Upper lobe of left lung (tissue), 6 donors: ENCODE measurements at places on chromosomes 2 and 18.

- H3K27ac ChIP-seq: no peak overlapping the region
- H3K4me3 ChIP-seq: no peak overlapping the region
These were observed 253.8 kb downstream of the FBXO15 start for GRCh38 chr18:73893880-73894279.

- H3K36me3 ChIP-seq: peaks cover 11% of the 10 kb centered on the region
- no peak for DNase-seq
- H3K4me1 ChIP-seq: no peaks in the 10 kb centered on the region
These were observed 39.6 kb downstream of the MBD2 start for GRCh38 chr18:54184836-54185235.

DNA sequence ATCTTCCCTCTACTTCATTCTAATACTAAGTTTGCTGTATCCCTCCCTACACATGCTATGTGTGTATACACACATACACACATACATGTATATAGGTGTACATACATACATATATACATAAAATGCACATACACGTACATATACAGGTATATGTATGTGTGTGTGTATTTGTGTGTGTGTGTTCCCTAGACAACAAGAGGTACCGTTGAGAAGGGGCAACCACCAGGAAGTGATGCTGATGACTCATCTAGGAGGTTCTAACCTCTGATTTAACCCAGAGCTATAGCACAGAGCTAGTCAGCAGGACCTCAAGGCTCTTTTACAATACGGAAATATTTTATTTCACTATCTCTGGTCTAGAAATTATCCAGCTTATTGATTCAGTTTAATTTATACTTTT is 139.2 kb downstream of the LAMA3 start:
- H3K4me1 ChIP-seq: peaks cover 6% of the 10 kb centered on the region
- no peaks in the 10 kb centered on the region for H3K36me3 ChIP-seq
- DNase-seq: no peak
- no peak overlapping the region for H3K4me3 ChIP-seq
- no peak overlapping the region for H3K27ac ChIP-seq

- H3K27ac ChIP-seq: no peak overlapping the region
- no peaks in the 10 kb centered on the region for H3K36me3 ChIP-seq
- no peak for DNase-seq
- H3K4me1 ChIP-seq: no peaks in the 10 kb centered on the region
- H3K4me3 ChIP-seq: no peak overlapping the region
- no peaks in the 10 kb centered on the region for H3K27me3 ChIP-seq
These were observed 60.3 kb upstream of the PEX13 start for GRCh38 chr2:60957224-60957623.

DNA sequence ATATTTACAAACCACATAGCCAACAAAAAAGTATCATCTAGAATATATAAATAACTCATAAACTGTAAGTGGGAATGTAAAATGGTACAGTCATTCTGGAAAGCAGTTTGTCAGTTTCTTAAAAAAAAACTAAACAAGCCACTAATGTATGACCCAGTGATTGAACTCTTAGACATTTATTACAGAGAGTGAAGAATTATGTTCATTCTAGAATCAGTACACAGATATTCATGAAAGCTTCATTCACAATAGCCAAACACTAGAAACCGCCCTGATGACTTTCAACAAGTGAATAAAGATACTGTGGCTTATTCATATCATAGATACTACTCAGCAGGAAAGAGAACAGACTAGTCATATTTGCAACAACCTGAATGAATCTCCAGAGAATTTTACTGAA is 1541.5 kb downstream of the LRP1B start:
- H3K27me3 ChIP-seq: no peaks in the 10 kb centered on the region
- H3K4me3 ChIP-seq: no peak overlapping the region
- no peaks in the 10 kb centered on the region for H3K4me1 ChIP-seq
- DNase-seq: no peak
- H3K36me3 ChIP-seq: no peaks in the 10 kb centered on the region

DNA sequence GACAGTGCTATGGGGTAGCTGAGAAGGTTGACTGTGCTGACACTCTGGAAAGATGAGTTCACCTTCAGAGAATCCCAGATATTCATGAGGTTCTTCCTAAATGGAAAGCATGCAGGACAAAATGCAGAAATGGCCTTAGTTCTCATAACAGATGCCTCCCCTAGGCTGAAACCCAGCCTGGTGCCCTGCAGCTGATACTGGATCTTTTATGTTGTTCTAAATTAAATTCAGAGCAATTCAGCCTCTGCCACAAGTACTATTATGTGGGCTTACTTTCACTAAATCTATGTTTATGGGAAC is 172.0 kb upstream of the SERPINE2 start:
- no peak overlapping the region for H3K27ac ChIP-seq
- H3K36me3 ChIP-seq: no peaks in the 10 kb centered on the region
- H3K4me3 ChIP-seq: no peak overlapping the region
- H3K4me1 ChIP-seq: no peaks in the 10 kb centered on the region
- no peak for DNase-seq

DNA sequence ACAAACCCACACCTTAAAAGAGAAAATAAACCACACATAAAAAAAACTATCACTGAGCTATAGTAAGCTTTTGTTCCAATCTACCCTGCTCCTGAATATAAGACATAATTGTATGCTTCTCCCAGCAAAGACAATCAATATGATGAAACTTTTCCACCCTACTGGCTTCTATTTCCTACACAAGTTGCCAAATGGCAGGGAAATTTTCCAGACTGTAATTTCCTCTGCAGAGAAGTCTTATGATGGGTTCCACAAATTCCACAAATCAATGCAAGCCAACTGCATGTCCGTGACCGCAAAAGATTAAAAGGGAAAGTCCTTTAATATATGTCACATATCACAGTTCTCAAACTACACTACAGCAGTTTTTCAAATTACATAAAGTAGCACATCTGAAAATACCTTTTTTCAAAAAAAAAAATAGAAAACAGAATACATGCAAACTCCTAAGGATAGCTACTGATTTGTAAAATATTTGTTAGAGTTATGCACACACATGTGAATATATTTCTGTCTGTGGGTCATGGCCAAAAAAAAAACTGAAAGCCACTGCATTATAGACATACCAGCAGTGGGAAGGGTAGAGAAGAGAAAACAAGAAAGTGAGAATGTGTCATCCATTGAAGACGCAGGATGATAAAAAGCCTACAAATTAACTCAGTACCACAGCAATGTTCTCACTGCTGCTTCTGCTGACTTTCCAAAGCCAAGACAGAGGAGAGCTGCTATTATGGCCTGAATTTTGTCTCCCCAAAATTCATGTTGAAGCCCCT is 61.4 kb downstream of the RPL31 start:
- no peaks in the 10 kb centered on the region for H3K27me3 ChIP-seq
- no peak overlapping the region for H3K27ac ChIP-seq
- no peak overlapping the region for H3K4me3 ChIP-seq
- no peak for DNase-seq

DNA sequence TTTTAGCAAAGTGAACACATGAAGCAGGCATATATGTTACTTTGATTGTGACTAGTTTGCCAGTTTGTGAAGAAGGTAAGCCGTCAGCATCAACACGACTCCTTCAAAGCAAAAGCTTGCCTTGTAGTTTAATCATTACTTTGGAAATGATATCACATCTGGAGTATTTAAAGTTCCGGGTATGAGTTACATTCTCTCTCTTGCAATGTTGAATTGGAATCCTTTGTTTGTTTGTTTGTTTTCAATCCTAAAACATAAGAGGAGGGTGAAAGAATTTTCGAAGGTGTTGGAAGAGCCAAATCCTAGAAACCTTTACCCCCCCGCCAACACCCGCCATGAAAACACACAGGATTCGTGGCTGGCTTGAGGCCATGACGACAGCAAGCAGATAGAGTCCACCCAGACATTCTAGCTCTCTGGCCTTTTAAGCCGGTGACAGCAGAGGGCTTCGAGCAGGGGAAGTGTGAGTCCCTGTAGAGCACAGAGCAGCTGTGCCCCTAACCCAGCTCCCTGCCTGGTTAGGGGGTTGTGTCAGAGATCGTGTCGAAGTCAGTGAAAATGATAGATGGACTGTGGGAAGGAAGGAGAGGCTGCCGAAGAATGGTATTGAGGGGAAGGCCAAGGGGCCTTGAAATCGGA is 103.8 kb upstream of the SMIM21 start:
- DNase-seq: no peak
- H3K4me1 ChIP-seq: no peaks in the 10 kb centered on the region
- no peak overlapping the region for H3K4me3 ChIP-seq
- H3K36me3 ChIP-seq: no peaks in the 10 kb centered on the region
- H3K27ac ChIP-seq: no peak overlapping the region
- no peaks in the 10 kb centered on the region for H3K27me3 ChIP-seq

- H3K4me1 ChIP-seq: peaks cover 6% of the 10 kb centered on the region
- H3K27ac ChIP-seq: no peak overlapping the region
These were observed 51.3 kb upstream of the ITSN2 start for GRCh38 chr2:24411488-24412151.

GRCh38 chr2:195543902-195544894 is 112.8 kb upstream of the SLC39A10 start:
- H3K36me3 ChIP-seq: no peaks in the 10 kb centered on the region
- no peak overlapping the region for H3K4me3 ChIP-seq
- DNase-seq: no peak
- no peaks in the 10 kb centered on the region for H3K27me3 ChIP-seq
- no peaks in the 10 kb centered on the region for H3K4me1 ChIP-seq

DNA sequence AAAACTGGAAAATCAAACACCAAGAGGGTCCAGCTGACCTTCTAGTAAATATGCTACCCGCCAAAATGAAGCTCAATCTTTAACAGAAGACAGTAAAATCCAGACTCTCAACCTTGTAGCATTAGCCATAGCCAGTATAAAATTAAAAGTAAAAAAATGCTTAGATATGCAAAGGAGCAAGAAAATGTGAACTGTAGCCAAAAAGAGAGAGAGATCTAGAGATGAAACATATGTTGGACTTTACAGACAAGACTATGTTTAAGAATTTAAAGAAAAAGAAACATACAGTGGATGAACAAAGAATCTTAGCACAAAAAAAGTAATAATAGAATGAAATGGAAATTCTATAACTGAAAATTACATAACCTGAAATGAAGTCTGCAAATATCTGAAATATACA is 344.5 kb downstream of the LRATD1 start:
- DNase-seq: no peak
- H3K4me1 ChIP-seq: no peaks in the 10 kb centered on the region
- H3K36me3 ChIP-seq: no peaks in the 10 kb centered on the region
- H3K27me3 ChIP-seq: no peaks in the 10 kb centered on the region

GRCh38 chr2:71889759-71890684 is 257.6 kb downstream of the CYP26B1 start:
- H3K27me3 ChIP-seq: no peaks in the 10 kb centered on the region
- H3K4me1 ChIP-seq: no peaks in the 10 kb centered on the region
- H3K27ac ChIP-seq: no peak overlapping the region
- H3K4me3 ChIP-seq: no peak overlapping the region
- no peaks in the 10 kb centered on the region for H3K36me3 ChIP-seq

GRCh38 chr2:102895376-102895775 is 133.5 kb downstream of the TMEM182 start:
- no peaks in the 10 kb centered on the region for H3K27me3 ChIP-seq
- no peak overlapping the region for H3K4me3 ChIP-seq
- no peak for DNase-seq
- no peaks in the 10 kb centered on the region for H3K4me1 ChIP-seq
- no peaks in the 10 kb centered on the region for H3K36me3 ChIP-seq
- H3K27ac ChIP-seq: no peak overlapping the region

GRCh38 chr2:187935126-187935525 is 356.5 kb upstream of the GULP1 start:
- no peak overlapping the region for H3K27ac ChIP-seq
- no peaks in the 10 kb centered on the region for H3K4me1 ChIP-seq
- H3K4me3 ChIP-seq: no peak overlapping the region

DNA sequence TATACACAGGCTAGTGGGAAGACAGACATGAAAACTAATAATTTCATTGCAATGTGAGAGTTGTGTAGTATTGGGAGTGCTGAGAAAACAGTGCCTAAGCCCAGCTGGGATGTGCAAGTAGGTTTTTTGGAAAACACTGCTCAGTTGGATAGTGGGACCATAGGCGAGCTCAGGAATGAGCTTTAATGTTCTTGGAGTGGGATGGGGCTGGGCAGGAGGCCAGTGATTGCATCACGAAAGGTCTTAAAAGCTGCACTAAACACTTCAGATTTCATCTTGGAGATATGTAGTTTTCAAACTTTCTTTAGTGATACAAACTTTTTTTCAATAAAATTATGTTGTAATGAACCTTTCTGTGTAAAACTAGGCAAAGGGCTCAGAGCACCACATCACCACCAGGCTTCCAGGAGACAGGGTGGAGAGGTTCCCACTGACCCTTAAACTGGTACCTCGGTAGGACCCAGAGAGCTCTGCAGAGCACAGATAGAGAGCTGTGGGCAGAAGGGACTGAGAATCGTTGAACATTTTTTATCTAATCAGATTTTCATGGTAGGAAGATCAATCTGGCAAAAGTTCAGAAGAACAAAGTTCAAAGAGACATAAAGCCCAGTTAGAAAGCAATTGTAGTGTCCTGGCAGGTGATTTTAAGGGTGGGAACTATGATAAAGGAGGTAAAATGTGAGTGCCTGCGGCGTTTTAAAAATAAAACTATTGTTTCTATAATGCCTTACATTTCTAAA is 176.2 kb downstream of the TRABD2A start:
- no peaks in the 10 kb centered on the region for H3K4me1 ChIP-seq
- no peak overlapping the region for H3K27ac ChIP-seq
- H3K4me3 ChIP-seq: no peak overlapping the region
- no peaks in the 10 kb centered on the region for H3K27me3 ChIP-seq
- no peak for DNase-seq
- no peaks in the 10 kb centered on the region for H3K36me3 ChIP-seq

DNA sequence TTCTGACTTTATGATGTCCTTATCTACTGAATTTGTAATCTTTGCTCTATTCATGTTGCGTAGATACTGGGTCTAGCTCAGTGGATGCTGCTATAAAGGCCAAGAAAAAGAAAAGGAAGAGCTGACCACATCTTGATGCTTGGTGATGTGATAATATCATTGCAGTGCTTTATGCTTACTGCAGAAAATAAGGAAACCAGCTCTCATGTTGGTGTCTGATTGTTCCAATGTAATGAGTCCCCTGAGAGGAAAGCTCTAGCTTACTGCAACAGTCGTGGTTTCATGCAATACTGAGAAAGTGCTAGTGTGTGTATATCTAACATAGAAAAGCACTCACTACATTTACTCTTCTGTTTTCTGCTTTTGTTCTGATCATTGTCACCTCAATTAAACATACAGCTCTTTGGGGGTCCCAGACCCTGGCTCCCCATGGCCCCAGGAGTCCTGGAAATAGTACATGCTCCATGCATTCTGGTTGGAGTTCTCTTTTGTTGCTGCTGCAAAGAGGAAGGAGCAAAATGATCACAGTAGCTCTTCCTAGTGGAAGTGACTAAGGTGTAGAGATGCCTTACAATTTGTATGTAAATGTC is 338.8 kb downstream of the CYRIA start:
- no peaks in the 10 kb centered on the region for H3K36me3 ChIP-seq
- H3K4me1 ChIP-seq: no peaks in the 10 kb centered on the region
